ENCODE measurements at places on chromosomes 13 and 19.

DNA sequence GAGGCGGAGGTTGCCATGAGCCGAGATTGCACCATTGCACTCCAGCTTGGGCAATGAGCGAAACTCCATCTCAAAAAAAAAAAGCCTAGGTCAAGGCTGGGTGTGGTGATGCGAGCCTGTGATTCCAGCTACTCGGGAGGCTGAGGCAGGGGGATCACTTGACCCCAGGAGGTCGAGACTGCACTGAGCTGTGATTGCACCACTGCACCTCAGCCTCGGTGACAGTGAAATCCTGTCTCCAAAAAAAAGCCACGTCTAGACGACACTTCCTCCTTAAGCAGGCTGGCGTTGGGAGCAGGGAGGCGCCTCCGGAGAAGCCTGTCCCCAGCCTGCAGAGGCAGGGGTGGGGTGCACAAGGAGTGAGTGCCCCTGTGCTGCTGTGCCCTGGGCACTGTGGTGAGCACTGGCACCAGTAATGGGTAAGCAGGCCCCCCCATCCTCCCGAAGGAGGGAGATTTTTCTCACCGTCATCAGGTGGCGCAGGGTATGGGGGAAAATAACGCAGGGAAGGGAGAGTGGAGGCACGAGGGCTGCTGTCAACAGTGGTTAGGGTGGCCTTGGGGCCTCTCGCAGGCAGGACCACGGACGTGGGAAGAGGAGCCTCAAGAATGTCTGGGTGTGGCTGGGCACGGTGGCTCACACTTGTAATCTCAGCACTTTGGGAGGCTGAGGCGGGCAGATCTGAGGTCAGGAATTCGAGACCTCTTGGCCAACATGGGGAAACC, 706 bp downstream of the P2RY11 start:
- DNase-seq: peak; percentile 27

- no peak for DNase-seq
Observed at GRCh38 chr13:97234742-97235141, 12.6 kb downstream of the MBNL2 start.

DNA sequence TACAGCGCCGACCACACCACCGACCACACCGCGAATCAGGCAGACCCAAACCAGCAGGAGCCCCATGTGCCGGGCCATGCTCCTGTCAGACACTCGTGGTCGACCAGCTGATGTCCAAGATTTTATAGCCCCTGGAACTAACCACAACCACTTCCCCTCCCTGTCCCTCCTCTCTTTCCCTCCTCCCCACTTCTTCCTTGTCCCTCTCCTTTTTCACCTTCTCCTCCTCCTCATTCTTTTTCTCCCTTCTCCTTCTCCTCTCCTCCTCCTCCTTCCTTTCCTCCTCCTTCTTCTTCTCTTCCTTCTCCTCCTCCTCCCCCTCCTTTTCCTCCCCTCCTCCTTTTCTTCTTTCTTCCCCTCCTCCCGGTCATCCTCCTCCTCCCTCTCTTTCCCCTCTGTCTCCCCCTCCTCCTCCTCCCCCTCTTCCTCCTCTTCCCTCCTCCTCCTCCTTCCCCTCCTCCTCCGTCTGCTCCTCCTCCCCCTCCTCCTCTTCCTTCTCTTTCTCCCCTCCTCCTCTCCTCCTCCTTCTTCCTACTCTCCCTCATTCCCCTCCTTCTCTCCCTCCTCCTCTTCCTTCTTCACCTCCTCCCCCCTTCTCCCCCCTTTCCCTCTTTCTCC, 670 bp downstream of the BSPH1 start:
- DNase-seq: no peak

DNA sequence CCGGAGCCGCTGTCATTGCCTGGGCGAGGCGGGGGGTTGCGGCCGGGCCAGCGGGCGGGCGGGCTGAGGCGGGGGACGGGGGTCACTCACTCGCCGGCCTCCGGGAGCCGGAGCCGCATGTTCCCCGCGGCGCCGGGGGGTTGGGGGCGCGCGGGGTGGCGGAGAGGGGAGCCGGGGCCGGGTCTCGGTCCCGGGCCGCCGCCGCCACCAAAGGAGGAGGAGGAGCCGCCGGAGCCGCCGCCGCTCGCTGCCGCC, 149 bp downstream of the MED26 start:
- no peak for DNase-seq

DNA sequence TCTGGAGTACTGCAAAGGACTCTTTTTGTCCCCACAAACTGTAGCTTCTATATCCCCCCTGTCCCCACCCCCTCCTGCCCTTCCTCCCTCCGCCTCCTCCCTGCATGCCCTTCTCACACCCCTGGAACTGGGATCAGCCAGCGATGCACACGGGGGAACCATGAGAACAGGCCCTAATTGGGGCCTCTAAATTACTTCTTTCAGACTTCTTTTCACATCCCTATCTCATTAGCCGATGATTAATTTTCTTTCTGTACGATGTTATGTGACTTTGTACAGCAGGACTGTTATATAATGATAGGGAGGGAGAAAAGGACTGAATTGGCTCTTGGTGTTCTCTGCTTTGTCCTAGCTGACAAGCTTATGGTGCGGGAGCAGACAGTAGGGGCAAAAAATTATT, 347.5 kb downstream of the DNAJC15 start:
- DNase-seq: no peak

GRCh38 chr19:18496167-18496979, 25.5 kb downstream of the ELL start:
- no peak for DNase-seq

Measured in stimulated activated CD4-positive, alpha-beta T cell treated with anti-CD3 and anti-CD28 coated beads, Interleukin-15, amount 100 ng/mL, for 1 hour (primary cell).